Left renal pelvis (tissue), 4 donors: ENCODE measurements at places on chromosomes 1 and 21.

GRCh38 chr1:1442069-1442770 is 6.7 kb downstream of the VWA1 start:
- DNase-seq = no peak

DNA sequence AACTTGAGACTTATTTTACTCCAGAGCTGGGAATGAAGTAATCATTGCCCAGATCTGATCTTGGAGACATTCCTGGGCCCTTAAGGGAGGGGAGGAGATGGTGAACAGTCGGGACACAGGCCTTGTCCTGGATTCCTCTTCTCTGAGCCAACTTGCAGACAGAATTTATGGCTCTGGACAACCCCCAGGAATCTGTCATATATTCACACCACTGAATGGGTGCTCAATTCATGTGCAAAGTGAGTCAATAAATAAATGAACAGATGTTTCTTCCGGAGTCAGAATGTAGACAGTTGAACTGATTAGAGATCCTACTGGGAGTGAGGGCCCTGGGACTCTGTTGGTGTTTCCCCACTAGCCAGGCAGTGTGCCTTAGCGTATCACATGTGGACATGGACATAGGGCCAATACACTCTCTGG is 2.6 kb downstream of the TUFT1 start:
- DNase-seq = no peak

DNA sequence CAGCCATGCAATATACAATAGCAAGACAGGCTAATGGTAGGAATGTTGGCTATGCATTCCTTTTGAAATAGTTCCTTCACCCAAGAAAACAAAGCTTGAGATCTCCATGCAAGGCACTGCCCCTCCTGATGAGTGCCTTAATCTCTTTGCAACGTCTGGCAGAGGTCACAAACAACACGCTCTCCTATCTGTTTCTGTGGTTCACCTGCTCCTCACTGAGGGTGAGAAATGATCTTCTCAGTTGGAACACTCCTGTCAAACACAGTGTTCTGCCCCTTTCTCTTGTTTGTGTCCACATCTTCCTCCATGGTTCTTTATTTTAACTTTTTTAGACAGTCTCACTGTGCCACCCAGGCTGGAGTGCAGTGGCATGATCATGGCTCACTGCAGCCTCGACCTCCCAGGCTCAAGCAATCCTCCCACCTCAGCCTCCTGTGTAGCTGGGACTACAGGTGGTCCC is 21.2 kb upstream of the XPR1 start:
- DNase-seq = no peak

- DNase-seq = no peak
Observed at GRCh38 chr1:20666804-20667203, 5.6 kb upstream of the DDOST start.

GRCh38 chr1:28887835-28888682 is 26.3 kb upstream of the EPB41 start:
- DNase-seq = no peak

DNA sequence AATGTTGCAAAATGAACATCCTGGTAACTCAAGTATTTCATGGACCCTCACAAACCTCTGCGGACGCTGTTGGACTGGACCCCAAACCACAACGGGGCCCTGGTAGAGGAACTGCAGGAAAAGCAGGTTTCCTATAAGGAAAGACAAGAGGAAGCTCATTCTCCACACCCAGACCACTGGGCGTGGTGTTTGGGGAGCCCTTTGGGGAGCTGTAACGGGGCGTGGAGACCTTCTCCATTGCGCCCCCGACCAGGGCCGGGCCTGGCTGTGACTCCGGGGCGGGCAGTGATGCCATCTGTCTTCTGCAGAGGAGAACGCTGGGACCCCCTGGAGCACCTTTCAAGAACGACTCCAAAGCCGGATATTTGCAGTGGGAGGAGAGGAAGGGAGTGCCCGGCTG is 30.0 kb upstream of the AGPAT3 start:
- DNase-seq = no peak

DNA sequence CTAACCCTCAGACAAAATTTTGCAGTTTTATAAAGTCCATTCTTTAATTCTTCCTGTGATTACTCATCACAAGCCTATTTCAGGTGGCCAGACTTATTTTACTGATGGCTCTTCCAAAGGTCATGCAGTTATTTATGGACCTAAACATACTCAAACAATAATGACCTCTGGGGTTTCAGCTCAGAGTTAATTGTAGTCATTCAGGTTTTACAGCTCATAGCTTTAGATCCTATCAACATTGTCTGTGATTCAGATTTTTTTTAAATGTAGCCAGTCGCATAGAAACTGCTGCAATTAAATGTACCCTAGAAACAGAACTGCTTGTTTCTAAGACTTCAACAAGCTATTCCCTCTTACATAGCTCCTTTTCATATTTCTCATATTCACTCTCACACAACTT is 270.8 kb downstream of the COL11A1 start:
- no peak for DNase-seq

DNA sequence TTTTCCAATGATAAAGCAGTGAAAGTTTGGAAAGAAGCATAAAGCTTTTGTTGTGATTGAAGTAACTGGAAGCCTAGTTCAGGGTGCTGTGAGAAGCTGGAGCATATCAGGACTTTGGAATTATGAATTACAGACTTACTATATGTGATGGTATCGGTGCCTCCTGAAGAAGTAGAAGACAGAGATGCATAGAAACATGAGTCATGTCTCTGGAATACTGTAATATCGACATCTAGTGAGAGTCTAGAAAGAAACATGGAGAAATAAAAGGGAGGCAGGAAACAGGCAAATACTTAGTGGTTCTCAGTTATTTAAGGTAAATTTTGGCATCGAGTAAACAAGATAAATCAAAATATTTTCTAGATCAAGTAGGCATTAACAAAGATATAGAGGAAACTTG is 103.0 kb downstream of the CAMTA1 start:
- DNase-seq = no peak

- no peak for DNase-seq
Observed at GRCh38 chr1:43673261-43673660, 23.3 kb downstream of the KDM4A start.

DNA sequence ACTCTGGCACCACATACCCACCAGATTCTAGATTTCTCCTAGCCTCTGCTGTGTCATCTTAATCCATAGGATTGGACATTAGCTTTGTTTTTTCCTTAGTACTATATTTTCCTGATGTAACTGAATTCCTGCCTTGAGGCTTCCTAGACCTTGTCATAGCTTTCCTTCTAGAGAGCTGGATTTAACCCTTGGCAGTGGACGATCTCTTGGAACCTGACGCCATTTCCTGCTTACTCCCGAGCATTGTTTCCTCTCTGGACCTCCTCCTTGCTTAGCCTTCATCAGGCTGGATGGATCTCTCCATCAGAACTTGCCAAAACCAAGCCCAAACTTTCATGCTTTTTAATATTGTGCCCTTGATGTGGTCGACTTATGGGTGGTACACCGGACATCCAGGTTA is 1.5 kb downstream of the APOBEC4 start:
- DNase-seq = no peak
